ENCODE measurements at places on chromosomes 16 and 17. TPM values are rescaled to one million over a fixed set of nuclear protein-coding genes. Genes with fewer than 3 reads are reported as not detected.

The PYCARD gene
- 15.6 TPM for total RNA-seq

GRCh38 chr17:68382582-68383085, 74.7 kb downstream of the WIPI1 start:
- H3K4me1 ChIP-seq, result peaks cover 81% of the 10 kb centered on the region
- H3K27me3 ChIP-seq, result peaks cover 7% of the 10 kb centered on the region
- H3K4me3 ChIP-seq, result no peak overlapping the region
- H3K36me3 ChIP-seq, result no peaks in the 10 kb centered on the region
- no peak for DNase-seq

DNA sequence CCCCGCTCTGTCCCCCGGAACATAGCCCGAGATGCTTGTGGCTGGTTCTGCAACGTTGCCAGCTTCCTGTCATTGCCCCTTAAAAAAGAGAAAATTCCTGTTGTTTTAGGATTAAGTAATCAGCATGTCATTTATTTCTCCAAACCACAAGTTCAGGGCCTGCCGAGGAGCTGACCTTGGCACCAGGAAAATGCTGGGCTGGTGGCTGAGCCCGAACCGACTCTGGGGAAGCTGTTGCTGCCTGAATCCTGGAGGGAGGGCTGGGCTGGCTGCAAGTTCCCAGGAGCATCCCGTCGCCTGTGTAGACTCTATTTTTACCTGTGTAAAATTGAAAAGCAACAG, 130.9 kb upstream of the FOXF1 start:
- DNase-seq, result no peak
- peaks cover 13% of the 10 kb centered on the region for H3K36me3 ChIP-seq
- H3K27me3 ChIP-seq, result no peaks in the 10 kb centered on the region
- no peak overlapping the region for H3K4me3 ChIP-seq
- no peak overlapping the region for H3K27ac ChIP-seq
- H3K4me1 ChIP-seq, result peaks cover 78% of the 10 kb centered on the region

The KREMEN2 gene
- not detected for total RNA-seq

GRCh38 chr16:83554096-83554495, 253.7 kb upstream of the HSBP1 start:
- H3K36me3 ChIP-seq, result no peaks in the 10 kb centered on the region
- no peaks in the 10 kb centered on the region for H3K4me1 ChIP-seq
- H3K27me3 ChIP-seq, result no peaks in the 10 kb centered on the region

The SGCA gene
- 0.34 TPM for total RNA-seq

The TGFB1I1 gene
- 151 TPM for total RNA-seq

The SOX8 gene
- 0.06 TPM for total RNA-seq

DNA sequence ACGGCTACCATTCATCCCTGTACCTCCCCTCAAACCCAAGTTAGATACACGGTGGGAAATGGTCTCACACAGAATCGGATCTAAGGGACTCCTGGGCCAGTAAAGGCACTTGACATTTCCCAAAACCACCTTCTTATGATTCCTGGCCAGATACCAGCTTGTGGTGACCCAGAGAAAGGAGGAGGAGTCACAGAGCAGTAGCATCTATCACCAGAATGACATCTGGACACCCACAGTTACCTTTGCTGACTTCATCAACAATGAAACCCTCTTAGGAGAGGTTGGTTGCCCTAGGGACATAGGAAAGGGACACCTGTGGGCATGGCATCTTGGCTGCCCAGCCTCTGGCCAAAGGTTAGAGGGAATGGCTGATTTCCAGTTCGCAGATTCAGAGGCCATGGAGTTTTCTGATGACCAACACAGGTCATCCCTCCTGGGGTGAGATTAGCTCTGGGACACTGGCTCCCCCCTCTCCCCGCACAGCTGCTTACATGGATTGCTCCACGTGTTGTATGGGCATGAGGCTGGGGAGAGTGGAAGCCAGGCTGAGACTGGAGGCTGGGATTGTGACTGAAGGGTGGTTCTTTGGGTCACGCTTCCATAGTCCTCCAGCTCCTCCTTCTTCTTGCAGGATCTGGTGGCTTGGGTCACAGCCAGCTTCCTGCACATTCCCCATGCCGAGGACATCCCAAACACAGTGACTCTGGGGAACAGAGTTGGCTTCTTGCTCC, 1.4 kb upstream of the AOC3 start:
- no peaks in the 10 kb centered on the region for H3K36me3 ChIP-seq
- no peak for DNase-seq
- no peak overlapping the region for H3K4me3 ChIP-seq
- peaks cover 14% of the 10 kb centered on the region for H3K4me1 ChIP-seq
- H3K27me3 ChIP-seq, result peaks cover 9% of the 10 kb centered on the region

GRCh38 chr17:29787995-29788394, 142.0 kb downstream of the SSH2 start:
- H3K36me3 ChIP-seq, result peaks cover 7% of the 10 kb centered on the region
- H3K4me3 ChIP-seq, result no peak overlapping the region
- H3K4me1 ChIP-seq, result peaks cover 10% of the 10 kb centered on the region
- H3K27me3 ChIP-seq, result peaks cover under 1% of the 10 kb centered on the region
- DNase-seq, result no peak
- no peak overlapping the region for H3K27ac ChIP-seq

The PRSS27 gene
- total RNA-seq, result 0.55 TPM

DNA sequence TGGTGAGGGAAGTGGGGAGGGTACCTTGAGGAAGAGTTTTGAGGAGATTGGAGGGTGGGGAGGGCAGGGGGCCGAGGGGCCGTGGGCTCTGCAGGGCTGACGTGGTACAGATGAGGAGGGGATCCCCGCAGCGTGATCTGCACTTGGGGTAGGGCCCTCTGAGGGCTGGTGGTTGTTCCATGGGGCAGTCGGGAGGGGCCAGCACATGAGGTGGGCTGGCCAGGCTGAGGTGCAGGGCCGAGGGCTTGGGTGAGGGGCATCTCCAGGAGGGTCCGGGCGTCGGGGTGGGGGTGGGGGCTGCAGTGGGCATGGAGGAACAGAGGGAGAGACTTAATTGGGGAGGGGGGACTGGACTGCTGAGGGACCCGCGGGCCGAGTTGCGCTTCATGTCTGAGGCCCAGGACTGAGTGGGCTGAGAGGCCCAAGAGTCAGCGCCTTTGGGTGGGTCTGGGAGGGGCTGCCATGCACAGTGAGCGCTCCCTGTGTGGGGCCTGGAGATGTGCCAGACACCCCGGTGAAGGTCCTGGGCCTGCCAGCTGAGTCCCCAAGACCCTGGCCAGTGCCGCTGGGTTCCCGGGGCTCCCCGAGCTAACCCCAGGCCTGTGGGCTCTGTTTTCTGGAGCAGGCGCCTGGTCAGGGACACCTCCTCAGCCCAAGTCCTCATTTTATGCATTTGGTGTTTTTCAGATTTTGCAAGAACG, 13.3 kb downstream of the PRSS27 start:
- H3K36me3 ChIP-seq, result no peaks in the 10 kb centered on the region
- no peak overlapping the region for H3K4me3 ChIP-seq
- peaks cover 2% of the 10 kb centered on the region for H3K27me3 ChIP-seq
- no peak overlapping the region for H3K27ac ChIP-seq
- H3K4me1 ChIP-seq, result no peaks in the 10 kb centered on the region
